ENCODE measurements at places on chromosomes 4 and X. TPM values are rescaled to one million over a fixed set of nuclear protein-coding genes. Genes with fewer than 3 reads are reported as not detected.
A peak's percentile ranks its signal among the peaks of the same experiment; 100 is the strongest.

DNA sequence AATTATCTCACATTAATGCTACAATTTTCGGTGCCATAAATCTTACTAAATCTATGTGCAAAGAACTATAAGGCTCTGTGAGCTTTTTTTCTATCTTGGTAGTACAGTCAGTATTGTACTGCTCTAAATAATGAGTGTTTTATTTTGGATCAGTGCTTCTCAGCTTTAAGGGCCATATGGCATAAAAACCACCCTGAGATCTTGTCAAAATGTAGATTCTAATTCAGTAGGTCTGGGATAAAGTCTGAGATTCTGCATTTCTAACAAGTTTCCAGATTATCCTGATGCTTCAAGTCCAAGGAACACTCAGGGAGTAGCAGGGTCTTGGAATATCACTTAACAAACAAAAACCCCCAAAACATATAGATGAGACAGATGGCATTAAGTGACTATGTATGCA, 486.5 kb downstream of the GRXCR1 start:
- H3K27ac ChIP-seq = no peak overlapping the region
- H3K4me1 ChIP-seq = no peaks in the 10 kb centered on the region
- H3K36me3 ChIP-seq = no peaks in the 10 kb centered on the region
- no peaks in the 10 kb centered on the region for H3K27me3 ChIP-seq

- no peak for DNase-seq
- H3K27me3 ChIP-seq = no peaks in the 10 kb centered on the region
- H3K4me3 ChIP-seq = no peak overlapping the region
- H3K36me3 ChIP-seq = no peaks in the 10 kb centered on the region
- no peak overlapping the region for H3K27ac ChIP-seq
These were observed 31.4 kb downstream of the DOK7 start for GRCh38 chr4:3494462-3494871.

DNA sequence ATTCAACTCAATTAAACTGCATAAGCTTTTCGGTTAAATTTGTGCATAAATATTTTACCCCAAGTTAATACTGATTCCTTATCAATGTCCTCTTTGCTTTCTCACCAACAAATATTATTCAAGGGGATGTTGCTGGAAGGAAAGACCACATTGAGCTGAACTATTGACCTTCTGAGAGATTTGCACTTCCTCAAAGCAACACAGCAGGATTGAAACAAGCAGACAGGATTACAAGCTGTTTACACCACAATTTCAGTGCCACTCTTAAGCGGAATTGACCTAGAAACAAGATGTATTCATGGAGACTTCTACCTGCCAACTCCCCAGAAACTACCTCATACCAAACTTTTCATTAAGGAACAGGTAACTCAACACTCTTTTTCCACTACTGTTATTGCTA, 96.5 kb upstream of the DUSP21 start:
- DNase-seq = no peak
- no peaks in the 10 kb centered on the region for H3K4me1 ChIP-seq
- H3K36me3 ChIP-seq = no peaks in the 10 kb centered on the region

DNA sequence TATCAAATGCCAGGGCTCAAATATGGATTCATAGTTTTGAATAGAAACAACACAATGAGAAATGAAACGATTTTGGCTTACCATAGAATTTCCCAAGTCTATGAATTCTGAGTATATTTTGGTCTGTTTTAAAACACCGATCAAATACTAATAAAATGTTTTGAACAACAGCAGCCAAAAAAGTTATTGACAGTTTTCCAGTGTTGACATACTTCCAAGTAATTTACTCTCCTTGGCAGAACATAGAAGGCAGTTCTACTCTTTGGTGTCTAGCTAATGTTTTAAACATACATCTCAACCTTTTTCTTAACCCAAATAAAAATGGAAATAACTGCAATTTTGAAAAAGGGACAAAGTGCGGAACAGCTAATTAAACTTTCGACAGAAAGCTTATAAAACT, 1419.8 kb downstream of the ADGRL3 start:
- no peaks in the 10 kb centered on the region for H3K4me1 ChIP-seq
- no peaks in the 10 kb centered on the region for H3K27me3 ChIP-seq
- no peaks in the 10 kb centered on the region for H3K36me3 ChIP-seq
- H3K27ac ChIP-seq = no peak overlapping the region

DNA sequence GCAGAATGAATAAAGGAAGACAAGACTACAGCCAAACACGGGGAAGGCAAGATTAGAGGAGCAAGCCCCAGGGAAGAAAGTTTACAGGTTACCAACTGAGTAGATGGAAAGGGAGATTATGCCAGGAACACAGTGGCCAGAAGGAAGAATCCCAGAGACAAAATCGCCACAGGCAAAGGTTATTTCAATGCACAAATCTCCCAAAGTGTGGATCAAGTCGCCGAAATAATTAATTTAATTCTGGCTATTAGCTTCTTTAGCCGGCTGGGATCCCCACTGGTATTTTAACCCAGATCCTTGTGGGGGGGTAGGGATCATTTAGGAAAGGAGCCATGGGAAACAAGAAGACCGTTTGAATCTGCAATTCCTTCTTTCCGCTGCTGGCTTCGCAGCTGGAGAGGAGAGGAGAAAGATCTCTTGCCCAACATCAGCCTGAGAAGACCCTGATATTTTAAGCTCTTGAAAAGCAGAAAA, 171.0 kb downstream of the DHX15 start:
- no peak overlapping the region for H3K4me3 ChIP-seq
- no peaks in the 10 kb centered on the region for H3K36me3 ChIP-seq
- no peak for DNase-seq
- H3K27me3 ChIP-seq = peaks cover 4% of the 10 kb centered on the region

- H3K27me3 ChIP-seq = no peaks in the 10 kb centered on the region
- H3K27ac ChIP-seq = peak overlapping the region; percentile 61
- peaks cover 34% of the 10 kb centered on the region for H3K4me1 ChIP-seq
These were observed 524 bp downstream of the RAB33A start for GRCh38 chrX:130172127-130172845.

- no peaks in the 10 kb centered on the region for H3K4me1 ChIP-seq
- H3K36me3 ChIP-seq = no peaks in the 10 kb centered on the region
- DNase-seq = no peak
- H3K27me3 ChIP-seq = no peaks in the 10 kb centered on the region
- no peak overlapping the region for H3K4me3 ChIP-seq
These were observed 306.7 kb upstream of the GRID2 start for GRCh38 chr4:91997045-91997444.

Gene TMEM154
- 46.7 TPM for polyA plus RNA-seq

Gene GABRE
- polyA plus RNA-seq = not detected

Gene SRPX2
- not detected for polyA plus RNA-seq

Gene MTMR8
- 4.7 TPM for polyA plus RNA-seq
